ENCODE measurements at places on chromosomes 5 and 9. TPM values are rescaled to one million over a fixed set of nuclear protein-coding genes. Genes with fewer than 3 reads are reported as not detected.

- DNase-seq: no peak
Observed at GRCh38 chr5:10975945-10976344, 214.9 kb upstream of the DAP start.

GRCh38 chr5:144368556-144368955 lies 197.9 kb downstream of the KCTD16 start:
- peak; percentile 4 for DNase-seq

DNA sequence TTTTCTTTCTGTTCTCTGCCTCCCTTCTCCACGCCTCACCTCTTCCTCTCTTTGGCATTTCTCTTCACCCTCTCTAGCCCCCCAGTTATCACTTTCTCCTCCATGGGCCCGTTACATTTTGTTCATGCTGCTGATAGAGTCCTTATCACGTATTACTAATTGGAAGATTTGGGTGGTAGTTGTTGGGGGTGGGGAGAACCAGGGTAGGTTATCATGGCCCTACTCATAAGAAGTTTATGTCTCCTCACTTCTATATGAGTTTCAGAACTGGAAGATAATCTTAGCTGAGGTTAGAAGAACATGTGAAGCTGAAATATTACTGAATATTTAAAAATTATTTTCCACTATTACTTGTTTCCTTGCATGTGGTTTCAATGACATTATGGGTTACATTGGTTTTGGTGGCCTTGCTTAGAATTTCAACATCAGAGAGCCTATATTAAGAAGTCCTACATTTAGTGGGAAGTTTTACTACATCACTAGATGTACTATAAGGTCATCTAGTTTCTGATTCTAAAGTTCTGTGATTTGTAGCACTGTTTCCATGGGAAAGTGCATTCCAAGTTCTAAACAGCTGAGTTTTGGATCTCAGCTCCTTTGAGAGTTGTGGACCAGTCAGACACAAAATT lies 36.8 kb downstream of the PIP5K1B start:
- DNase-seq: no peak

GRCh38 chr5:32302835-32303754 lies 9.6 kb downstream of the MTMR12 start:
- DNase-seq: peak; percentile 37

DNA sequence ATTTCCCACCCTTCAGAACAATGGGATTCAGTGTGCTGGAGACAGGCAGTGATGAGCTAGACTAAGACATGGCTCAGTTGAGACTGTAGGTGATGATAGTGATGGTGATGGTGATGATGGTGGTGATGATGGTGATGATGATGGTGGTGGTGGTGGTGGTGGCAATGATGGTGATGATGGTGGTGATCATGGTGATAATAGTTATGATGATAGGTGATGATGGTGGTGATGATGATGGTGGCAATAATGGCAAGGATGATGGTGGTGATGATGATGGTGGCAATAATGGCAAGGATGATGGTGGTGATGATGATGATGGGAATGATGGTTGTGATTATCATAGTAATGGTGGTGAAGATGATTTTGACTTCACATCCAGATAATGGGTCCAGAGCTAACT lies 176.7 kb downstream of the NXNL2 start:
- DNase-seq: no peak

PCDHA13 gene
- under 0.01 TPM for total RNA-seq

YTHDC2 gene
- total RNA-seq: 32.2 TPM

TMEM250 gene
- 39.7 TPM for total RNA-seq

SLC45A2 gene
- total RNA-seq: not detected

TEX48 gene
- total RNA-seq: not detected

CCDC180 gene
- 3.0 TPM for total RNA-seq

ADCY2 gene
- 0.32 TPM for total RNA-seq
